ENCODE measurements at places on chromosomes 2 and 18.

- no peak for DNase-seq
Measured at GRCh38 chr2:46813680-46814079, 101.9 kb downstream of the MCFD2 start.

DNA sequence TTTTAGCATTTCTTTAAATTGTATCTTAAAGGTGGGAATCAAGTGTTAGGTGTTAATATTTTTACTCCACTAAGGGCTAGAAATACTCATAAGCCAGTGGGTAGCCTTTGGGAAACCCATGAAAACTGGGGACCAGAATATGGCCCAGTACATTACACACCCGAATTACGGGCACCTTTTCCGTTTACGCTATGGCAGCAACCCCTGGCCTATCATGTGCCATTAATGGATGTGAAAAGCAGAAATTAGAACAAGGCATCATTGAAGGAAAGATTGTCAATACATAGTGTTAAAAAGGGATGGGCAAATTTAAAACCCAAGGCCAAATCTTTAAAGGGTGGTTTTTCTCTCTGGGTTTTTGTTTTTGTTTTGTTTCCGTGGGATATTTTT is 781 bp downstream of the FARP2 start:
- DNase-seq: no peak

- no peak for DNase-seq
Measured at GRCh38 chr18:34807106-34807796, 97.2 kb downstream of the DTNA start.

DNA sequence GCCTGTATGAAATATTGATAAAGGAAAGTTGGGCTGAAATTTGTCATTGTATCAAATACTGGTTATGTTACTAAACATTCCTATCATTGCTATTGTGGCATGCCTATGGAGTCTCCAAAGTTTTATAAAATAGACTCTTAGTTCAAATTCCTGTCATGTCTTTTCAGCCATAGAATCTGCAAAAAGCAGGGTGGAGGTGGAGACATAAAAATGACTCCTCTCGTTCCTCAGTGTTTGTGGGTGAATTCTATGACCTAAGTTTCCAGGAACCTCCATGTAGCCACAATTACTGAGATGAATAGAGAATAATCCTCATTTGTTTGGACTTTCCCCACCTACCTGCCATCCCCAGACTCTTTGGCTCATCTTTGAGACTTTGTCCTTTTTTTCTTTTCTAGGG is 326.3 kb upstream of the ETAA1 start:
- DNase-seq: no peak

- DNase-seq: no peak
Measured at GRCh38 chr18:63210521-63210920, 109.0 kb downstream of the BCL2 start.

GRCh38 chr18:13378150-13378549 is 159.6 kb downstream of the LDLRAD4 start:
- DNase-seq: no peak

DNA sequence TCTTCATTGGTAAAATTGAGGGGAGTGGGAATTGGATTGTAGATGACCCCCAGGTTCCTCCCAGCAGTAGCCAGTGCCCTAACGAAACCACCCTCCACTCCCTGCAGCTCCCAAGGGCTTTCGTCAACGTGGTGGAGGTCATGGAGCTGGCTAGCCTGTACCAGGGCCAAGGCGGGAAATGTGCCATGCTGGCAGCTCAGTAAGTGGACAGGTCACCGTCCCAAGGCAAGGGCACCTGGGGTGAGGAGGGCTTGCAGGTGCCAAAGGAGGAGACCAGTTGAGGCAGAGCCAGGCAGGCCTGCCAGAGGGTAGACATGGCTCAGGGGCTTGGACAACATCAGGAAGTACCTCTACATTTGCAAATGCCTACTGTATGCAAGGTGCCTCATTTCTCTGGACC is 122.6 kb upstream of the PPP1CB start:
- DNase-seq: no peak

- DNase-seq: peak; percentile 88
Measured at GRCh38 chr2:232310121-232310520, 68.4 kb upstream of the ALPP start.

DNA sequence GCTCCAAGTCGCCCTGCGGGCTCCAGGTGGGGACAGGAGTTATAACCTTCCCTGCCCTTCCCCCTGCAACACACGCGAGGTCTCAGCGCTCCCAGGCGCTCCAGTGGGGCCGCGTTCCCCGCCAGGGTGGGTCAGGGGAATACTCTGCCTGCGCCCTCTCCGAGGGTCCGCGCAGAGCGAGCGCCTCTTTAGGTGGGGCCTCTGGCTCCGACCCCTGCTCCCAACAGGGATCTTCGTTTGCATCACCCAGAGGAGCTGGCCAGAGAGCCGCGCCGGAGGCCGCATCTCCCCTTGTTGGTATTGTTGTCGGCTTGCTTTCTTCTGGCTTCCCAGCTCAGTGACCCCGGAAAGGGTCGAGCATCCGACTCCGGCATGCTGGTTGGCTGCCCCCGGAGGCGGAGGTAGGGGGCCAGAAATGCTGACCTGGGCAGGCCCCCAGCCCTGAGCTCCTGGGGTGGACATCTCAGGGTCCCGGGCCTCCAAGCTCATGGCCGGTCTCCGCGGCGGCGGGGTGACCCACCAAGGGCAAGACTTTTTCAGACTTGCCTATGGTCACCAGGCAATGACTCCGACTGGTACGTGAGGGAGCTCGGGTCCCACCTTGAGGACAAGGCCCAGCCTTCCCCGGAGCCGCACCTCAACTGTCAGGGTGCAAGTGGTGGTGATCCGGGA is 11.2 kb upstream of the EN1 start:
- DNase-seq: no peak

DNA sequence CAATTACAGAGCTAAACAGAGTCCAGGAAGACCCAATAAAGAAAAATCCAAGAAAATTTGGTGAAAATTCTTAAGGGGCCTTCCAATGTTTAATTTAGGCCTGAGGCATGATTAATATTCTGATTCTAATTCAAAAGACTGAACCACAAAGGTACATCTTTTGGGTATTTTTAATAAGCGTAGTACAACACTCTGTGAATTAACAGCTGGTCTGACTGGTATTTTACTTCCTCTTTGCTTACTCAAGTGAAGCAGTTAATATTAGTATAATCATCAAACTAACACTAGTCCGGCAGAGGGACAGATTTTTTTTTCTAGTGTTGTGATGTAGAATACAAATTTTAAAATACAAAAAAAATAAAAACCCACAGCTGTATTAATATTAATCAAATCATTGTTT is 652.9 kb downstream of the NR4A2 start:
- no peak for DNase-seq

GRCh38 chr18:67081482-67082211 is 434.9 kb downstream of the DSEL start:
- no peak for DNase-seq

- DNase-seq: no peak
Measured at GRCh38 chr2:85668009-85668856, at the start of gene SFTPB. TSS of gene SFTPB (minus strand) at chr2:85668199. CDS start at chr2:85668183, 16 bp downstream.

Data from head of caudate nucleus (tissue), 42 donors.